Mucosa of gallbladder (tissue), 1 donor: ENCODE measurements at places on chromosomes 4 and X.

DNA sequence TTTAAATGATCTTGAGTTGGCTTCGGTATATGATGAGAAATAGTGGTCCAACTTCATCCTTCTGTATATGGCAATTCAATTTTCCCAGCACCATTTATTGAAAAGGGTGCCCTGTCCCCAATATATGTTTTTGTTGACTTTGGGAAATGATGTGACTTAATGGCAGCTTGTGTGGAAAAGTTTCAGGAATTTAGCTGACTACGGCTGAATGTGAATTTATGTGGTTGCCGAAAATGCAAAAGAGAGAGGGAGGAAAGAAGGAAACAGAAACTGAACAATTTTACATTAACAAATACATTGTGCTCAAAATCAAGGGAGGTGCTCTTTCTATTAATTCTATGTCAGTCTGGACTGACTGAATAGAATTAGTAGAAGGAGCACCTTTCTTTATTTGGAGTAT lies 101.8 kb upstream of the CYSLTR1 start:
- no peak for DNase-seq

DNA sequence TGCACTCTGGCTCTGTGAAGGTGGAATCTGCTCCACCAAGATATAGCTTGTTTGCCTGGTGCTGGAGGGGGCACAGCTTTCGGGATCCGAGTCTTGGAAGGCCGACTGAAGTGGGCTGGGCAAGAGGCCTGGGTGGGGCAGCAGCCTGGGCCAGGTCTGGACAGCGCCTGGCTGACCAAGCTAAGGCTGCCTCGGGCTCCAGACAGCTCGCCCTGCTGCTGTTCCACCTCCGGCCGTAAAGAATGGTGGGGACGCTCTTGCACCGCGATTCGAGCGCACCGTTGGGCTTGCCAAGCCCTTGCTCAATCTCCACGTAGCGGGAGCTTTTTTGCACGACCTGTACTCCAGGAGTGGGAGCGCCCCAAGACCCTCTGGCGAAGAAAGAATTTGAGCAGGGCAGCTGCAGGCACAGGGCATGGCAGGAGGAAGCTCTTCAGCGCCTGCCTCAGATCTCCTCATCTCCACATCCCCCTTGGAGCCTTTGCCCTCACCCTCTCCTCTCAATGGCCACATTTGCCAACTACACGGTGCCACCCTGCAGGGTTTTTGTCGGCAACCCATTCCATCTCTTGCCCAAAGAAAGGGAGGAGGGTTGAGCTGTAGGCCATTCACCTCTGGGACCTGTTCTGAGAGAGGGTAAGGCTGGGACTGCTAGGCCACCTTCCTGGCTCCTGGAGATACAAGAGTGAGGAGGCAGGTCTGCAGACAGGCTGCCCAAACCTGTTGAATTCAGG lies 18.9 kb downstream of the CNGA2 start:
- peak; percentile 50 for DNase-seq

DNA sequence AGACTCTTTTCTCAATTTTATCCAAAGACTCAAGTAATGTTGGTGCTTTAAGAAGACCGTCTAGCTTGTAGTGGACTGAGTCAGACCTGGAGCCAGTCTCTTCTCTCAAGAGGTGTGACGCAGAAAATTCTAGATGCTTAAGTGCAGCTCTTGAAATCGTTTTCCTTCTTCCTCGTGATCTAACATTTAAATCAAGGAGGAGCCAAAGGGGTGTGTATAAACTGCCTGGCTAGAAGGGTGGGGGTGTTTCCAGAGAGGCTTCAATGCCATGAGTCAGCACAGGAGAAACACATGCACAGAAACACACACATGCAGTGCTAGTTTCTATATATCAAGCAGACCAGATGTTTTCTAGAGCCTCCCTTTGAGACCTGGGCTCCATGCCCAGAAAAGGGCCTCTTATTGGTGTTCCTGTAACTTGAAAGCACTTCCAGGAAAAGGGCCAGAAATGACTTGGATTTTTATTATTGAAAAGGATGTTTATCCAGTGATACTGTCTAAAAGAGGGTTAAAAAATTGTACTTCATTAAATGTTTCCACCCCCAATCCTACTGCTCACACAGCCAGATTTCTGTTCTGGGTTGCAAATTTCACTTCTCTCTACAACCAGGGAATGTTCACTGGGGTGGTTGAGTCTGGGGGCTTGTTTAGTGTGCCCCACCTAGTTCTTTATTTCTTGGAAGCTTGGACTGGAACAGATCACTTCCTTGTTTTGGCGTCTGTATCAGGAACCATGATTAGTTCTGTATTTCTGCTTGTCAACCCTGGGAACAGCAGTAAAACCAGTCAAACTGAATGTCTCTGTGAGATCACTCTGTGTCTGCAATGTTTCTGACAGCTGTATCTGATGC lies at the start of gene CLIC2:
Gene CLIC2 (minus strand): TSS at position 129 of the 851 bp plus-strand sequence. CDS start 187 bp downstream, outside the sequence.
- DNase-seq, result no peak

DNA sequence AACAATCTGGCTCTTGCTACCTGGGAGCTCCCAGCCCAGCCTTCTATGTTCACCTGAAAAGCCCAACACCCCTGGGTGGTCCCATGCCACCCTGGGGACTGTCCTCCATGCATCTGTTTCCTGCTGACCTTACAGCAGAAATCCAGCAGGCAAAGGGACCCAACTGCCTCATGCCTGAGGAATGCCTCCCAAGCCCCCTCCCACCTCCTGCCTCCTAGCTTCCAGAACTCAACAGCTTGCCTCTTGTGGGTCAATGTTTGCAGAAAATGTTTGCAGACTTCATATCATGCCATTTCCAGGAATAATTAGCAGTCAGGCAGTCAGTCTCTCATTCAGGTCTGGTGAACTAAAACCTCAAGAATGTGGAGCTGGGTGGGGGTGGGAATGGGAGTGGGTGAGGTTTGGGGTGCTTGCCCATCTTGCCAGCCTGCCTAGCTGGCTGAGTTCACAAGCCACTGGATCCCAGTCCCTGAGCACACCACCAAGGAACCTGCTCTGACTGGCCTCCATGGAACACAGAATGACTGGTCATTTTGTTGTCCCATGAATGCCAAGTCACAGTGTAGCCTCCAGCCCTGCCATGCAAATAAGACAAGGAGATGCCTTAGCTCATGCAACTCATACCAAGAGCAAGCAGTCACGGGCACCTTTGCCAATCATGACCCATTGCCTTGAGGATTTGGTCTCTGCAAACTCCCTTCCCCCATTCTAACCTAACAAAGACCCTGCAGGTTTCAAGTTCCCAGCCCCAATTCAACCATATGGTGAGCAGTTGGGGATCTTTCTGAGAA lies 12.1 kb upstream of the PLAC1 start:
- DNase-seq, result no peak

DNA sequence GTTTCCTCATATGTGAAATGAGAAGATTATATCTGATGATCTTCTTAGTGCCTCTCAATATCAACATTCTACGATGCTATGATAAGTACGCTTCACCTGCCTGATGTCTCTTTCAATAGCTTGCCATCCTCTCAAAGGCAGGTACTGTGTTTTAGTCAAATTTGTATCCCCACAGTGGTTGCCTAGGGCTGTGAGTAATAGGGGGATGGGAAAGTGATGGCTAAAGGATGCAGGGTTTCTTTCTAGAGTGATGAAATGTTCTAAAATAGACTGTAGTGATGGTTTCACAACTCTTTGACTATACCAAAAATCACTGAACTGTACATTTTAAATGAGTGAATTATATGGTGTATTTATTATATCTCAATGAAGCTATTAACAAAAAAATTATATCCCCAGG lies 142.8 kb downstream of the HS6ST2 start:
- DNase-seq, result no peak

DNA sequence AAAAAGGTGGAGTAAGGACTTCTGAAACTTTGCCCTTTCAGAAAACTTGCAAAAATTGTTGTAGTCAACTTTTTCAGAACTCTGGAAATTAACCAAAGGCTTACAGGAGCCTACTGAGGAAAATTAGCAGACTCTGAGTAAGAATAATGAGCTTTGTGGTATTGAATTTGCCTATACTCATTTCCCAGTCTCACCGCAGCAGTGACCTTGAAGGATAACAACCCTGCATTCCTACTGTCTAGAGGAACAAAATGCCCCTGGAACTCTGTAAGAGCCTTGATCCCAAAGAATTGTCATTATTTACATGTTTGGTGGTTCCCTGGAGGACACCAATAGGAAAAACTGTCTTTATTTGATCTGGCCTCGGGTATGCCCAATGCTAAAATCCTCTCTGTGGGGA lies 57.9 kb downstream of the MND1 start:
- no peak for DNase-seq

- no peak for DNase-seq
Observed at GRCh38 chrX:110734894-110735541, 60.6 kb downstream of the CHRDL1 start.

DNA sequence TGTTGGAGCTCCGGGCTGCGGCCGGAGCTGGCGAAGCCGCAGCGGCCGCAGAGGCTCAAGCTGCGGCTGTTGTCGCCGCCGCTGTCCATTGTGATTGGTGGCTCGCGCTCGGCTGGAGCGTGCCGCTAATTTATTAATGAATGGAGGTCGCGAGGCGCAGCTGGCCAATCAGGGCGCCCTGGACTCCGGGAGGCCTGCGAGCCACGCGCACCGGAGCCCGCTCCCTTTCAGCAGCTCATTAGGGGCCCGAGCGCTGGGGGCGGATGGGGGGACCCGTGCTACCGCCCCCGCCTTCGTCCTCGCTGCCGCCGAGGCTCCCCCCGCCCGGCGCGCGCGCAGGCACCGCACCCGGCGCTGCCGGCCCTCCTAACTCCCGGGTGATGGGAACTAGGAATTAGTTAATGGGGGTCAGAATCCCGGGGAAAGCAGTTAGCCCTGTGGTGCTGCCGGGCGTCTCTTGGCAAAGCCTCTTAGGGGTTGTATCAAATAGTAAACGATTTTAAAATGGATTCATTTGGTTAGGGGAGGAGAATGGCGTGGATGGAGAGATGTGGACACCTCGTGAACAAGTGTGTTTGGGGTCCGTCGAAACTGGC lies 589 bp upstream of the NEUROG2 start:
- DNase-seq, result no peak

- DNase-seq, result no peak
Observed at GRCh38 chr4:154620111-154620510, 7.7 kb upstream of the FGG start.

DNA sequence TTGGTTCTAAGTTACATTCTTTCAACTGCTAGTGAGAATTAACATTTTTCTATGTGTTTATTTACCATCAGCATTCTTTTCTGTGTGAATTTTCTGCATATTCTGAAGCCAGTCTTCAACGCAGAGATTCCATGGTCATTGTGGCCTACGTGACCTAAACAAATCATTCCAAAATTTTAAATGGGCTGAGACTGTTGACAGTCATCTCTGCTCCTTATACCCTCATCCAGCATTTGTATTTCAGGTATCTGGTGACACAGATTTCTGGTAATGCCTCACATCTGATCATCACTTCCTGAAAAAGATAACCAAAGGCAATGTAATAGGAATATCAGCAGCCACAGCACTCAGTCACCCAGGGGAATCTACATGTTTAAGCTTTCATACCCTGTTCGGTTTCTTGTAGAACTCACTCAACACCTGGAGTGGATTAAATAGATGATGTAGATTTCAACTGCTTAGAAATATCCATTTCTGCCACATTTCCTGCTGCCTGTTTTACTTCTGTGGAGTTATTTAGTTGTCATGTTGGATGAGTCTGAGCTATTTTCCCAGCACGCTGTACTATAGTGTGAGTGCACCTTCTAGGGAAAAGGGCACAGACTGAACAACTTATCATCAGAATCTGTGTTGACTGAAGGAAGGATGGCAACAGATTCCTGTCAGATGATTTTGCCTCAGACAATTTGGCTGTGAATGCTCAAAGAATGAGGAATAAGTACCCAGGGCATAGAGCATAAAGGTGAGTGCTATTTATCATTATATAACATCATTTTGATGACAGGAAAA lies 73.0 kb upstream of the HPGD start:
- no peak for DNase-seq

- no peak for DNase-seq
Observed at GRCh38 chrX:11478026-11478425, 184.8 kb downstream of the AMELX start.

GRCh38 chr4:185238215-185238681 lies 28.9 kb downstream of the SNX25 start:
- no peak for DNase-seq

- no peak for DNase-seq
Observed at GRCh38 chrX:153226344-153227185, 47.5 kb downstream of the MAGEA1 start.

DNA sequence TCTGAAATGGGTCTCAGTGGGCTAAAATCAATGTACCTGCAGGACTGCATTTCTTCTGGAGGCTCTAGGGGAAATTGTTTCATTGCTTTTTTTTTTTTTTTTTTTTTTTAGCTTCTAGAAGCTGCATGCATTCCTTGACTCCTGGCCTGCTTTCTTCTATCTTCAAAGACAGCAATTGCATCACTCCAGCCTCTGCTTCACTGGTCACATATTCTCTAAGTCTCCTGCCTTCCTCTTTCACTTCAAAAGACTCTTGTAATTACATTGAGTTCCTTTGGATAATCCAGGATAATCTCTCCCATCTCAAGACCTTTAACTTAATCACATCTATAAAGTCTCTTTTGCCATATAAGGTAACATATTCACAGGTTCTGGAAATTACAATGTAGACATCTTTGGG lies 11.3 kb upstream of the PCYT1B start:
- no peak for DNase-seq

DNA sequence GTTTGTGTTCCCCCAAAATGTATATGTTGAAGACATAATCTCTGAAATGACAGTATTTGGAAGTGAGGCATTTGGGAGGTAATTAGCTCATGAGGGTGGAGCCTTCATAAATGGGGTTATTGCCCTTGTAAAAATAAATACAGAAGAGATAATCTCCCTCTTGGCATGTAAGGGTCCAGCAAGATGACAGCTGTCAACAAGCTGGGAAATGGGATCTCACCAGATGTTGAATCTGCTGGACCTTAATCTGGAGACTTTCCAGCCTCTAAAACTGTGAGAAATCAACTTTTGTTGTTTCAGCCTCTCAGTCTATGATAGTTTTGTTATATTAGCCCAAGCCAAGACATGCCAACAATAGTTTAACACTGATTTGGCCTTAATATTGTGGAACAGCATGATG lies 438.2 kb upstream of the PCDH7 start:
- no peak for DNase-seq

DNA sequence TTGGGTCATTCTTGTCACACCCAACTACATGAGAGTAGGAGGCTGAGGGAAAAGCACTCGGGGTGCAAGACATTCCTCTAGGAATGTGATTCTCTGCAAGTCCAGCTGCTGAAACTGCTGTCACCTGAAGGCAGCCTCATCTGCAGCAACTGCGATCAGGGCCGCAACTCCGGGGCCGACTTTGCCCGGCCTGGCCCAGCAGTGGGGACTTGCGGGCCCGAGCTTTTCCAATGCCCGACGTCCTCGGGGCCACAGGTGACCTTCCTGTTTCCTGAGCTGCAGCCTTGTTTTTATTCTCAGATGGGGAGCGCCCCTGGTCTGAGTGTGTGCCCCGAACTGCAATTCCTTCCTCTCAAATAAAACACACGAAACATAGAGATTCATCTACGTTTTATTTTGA lies 104.7 kb upstream of the NKX1-1 start:
- no peak for DNase-seq

DNA sequence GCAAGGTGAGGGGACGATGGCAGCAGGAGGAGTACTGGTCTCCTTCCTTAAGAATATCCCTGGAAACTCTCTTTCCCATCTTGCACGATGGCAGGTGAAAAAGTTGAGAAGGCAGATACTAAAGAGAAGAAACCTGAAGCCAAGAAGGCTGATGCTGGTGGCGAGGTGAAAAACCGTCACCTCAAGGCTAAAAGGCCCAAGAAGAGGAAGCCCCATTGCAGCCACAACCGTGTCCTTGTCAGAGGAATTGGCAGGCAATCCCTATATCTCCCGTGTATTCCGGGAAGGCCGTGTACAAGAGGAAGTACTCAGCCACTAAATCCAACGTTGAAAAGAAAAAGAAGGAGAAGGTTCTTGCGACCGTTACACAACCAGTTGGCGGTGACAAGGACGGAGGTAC lies 40.0 kb downstream of the CRLF2 start:
- DNase-seq, result no peak

- no peak for DNase-seq
Observed at GRCh38 chr4:46445710-46446314, 55.9 kb upstream of the GABRA2 start.
